Fibroblast of pulmonary artery (primary cell): ENCODE measurements at places on chromosomes 3 and 15.

DNA sequence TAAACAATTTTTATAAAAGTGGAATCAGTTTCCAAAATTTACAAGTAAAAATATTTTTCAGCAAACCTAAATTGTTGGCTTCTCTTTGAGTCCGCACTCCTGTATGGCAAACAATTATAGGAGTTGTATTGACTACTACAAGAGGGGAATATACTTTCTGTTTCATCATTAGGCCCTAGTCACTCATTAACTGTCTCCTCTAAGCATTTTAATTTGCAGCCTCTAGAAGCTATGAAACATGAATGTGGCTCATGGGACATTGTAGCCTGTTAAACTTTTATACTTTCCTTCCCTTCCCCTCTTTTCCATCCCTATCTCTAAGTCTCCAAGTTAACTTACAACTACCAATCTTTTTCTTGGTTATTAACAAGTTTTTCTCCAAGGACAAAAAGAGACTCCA is 58.9 kb upstream of the CBLB start:
- no peak for DNase-seq

GRCh38 chr3:124967964-124968363 is 33.4 kb upstream of the MUC13 start:
- DNase-seq = no peak

- no peak for DNase-seq
Observed at GRCh38 chr3:36297195-36297594, 83.1 kb upstream of the STAC start.

GRCh38 chr3:178645503-178645902 is 109.3 kb downstream of the KCNMB2 start:
- DNase-seq = no peak

DNA sequence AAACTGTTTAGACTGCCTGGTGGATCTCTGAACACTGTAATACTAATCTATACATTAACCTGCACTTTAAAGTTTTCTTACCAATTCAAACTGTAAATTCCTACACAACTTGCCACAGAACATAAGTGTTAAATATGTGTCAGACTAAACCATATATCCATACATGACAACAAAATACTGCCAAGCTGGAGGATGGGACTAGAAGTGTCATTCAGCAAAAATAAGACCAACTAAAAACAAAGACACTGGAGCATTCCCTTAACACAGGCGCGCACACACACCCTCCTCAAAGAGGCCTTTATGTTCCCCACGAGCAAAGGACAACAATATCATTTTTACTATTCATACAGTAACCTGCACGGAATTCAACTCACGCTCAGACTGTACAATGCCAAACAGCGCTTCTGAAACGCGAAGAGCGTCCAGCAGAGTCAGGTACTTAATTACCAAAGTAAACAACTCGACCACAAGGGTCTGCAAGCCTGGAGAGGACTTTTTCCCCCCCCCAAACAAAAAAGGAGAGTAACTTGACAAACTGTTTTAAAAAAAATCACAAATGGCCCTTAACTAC is 1.1 kb downstream of the DCUN1D1 start:
- no peak for DNase-seq

- DNase-seq = peak; percentile 46
Observed at GRCh38 chr15:70879401-70879800, 12.8 kb downstream of the THAP10 start.

DNA sequence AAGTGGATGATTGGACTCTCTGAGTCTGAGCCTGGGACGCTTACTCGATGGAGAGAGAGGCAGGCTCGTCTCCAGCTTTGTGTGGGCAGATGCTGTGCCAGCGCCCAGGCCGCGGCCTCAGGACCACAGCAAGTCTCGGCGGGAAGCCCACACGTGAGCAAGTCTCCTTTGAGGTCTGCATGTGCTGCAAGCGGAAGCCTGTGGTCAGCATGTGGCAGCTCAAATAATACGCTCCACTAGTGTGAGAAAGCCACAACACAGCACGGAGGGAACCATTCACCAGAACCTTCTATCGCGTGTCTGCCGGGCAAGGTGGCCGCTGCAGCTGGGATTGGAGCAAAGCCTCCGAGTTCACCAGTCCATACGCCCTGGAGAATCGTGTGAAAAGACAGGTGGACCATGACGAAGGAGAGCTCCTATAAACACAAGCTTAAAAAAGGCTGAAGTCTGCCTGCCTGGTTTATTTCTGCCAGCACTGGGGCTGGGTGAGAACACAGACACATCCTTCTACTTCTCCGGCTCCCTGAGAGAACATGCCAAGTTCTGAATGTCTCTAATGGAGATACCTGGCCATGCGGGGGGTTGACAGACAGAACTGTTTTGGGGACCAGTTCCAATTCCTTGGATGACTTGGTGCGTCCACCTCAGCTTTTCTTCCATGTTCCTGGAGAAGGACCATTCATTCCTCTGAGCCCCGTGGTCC is 82.0 kb upstream of the LRIG1 start:
- no peak for DNase-seq

DNA sequence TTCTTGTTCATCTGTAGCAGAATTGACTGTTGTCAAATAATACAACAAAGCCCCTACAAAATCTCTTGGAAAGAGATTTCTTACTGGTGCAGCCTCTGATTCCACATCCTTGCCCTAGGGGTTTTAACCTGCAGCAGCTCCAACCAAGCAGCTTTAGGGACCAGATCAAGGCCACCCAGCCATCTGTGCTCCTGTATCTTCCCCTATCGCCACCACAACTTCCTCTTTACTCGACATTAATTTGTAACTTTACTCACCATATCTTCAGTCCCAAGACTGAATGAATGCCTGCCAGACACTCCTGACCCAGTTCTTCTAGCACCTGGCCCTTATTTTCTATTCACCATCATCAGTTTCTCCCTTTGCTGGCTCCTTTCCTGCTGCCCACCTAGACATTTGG is 156.6 kb upstream of the IL12A start:
- no peak for DNase-seq

GRCh38 chr3:67109651-67110204 is 111.6 kb downstream of the KBTBD8 start:
- DNase-seq = peak; percentile 79

DNA sequence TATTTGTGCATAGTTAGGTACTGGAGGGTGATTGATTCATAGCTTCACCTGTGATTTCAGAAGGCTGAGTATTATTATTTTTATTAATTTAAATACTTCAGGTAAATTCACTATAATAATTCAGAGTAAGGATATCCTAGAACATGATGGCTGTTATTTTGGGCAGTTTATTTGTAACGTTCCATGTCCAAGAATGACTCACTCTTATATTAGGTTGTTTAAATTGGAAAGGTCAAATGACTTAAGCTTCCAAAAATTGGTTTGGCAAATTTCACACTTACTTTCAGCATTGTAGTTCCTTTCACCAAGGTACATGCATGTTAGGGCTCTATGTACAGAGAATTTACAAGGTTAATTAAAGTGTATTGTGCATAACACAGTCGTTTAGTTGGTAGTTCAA is 120.2 kb downstream of the EPHA3 start:
- no peak for DNase-seq
